ENCODE measurements at places on chromosomes 4 and X.

GRCh38 chrX:14802943-14803710, 69.7 kb downstream of the FANCB start:
- no peak for DNase-seq

- no peak for DNase-seq
Observed at GRCh38 chr4:132587626-132588025, 561.5 kb upstream of the PCDH10 start.

GRCh38 chrX:147646949-147647723, 264.6 kb upstream of the FMR1 start:
- DNase-seq: no peak

DNA sequence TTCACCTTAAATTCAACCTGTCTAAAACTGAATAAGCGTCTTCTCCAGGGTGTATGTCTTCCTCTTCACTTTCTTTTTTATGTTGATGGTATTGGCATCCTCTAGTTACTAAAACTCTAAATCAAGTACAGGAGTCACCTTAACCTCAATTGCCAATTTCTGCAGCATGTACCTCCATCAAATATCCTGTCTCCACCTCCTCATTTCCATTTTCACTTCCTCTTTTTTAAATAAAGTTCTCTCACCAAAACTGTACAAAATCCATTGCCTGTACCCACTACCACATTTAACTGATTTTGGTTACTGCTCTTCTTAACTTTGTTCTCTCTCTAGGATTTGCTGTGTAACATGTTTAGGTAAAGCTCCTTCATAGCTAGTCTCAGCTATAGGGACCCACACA, 9.2 kb upstream of the NPFFR2 start:
- DNase-seq: no peak

GRCh38 chr4:119725688-119726330, 97.2 kb upstream of the PDE5A start:
- no peak for DNase-seq

DNA sequence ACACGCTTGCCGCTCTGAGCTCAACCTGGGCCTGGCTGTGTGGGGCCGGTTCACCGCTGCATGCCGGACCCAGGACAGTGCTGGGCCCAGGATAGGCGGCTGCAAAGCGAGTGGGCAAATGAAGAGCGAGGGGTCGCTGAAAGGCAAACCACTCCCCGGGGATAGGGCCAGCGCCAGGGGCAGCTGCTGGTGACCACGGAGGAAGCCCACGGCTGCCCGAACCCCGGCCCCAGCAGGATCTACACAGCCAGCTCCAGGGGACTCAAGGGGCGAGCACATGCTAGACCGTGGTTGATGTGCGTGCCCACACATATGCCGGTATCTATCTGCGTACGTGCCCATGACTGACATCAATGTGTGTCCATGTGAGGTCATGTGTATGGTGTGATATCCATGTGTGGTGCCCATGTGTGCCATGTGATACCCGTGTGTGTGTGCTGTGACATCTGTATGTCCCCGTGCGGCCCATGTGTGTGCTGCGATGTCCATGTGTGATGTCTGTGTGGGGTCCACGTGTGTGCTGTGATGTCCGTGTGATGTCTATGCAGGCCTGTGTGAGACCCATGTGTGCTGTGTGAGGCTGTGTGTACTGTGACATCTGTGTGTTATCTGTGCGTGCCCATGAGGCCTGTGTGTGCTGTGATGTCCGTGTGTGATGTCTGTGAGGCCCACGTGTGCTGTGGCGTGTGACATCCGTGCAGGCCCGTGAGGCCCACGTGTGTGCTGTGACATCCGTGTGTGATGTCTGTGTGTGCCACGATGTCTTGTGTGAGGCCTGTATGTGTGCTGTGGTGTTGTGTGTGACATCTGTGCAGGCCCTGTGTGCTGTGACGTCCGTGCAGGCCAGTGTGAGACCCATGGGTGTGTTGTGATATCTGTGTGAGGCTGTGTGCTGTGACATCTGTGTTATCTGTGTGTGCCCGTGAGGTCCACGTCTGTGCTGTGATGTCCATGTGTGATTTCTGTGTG, 24.8 kb downstream of the CTBP1 start:
- no peak for DNase-seq

GRCh38 chrX:39202641-39203040, 401.4 kb downstream of the MID1IP1 start:
- DNase-seq: no peak

DNA sequence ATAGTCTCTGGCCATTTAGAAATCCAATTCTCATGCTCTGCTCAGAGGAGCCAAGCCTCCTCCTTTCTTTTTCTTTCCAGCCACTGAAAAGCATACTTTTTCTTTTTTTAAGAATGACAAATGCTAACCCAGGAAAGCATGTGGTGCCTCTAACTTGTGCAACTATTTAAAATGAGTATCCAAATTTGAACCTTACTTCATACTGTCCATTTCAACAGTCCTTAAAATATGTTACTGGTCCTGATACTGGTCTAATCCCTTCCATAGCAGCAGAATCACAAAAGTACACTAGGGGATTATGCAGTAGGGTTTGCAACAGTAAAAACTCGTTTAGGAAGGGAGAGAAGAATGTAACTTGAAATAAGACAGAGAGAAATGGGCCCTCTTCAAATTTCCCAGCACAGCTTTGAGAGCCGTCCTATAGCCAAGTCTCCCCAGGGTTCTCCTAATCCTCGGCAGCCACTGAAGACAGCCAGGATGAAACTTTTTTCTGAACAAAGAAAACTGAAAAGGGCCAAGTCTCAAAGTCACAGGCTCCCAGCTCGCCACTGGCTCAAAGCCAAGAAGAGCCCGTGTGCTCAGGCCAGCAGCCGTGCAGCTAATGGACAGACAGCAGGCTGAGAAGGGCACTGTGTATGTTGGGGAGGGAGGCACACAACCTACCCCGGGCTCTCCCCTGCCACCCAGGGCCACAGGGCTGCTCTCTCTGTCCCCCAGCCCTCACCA, 39.5 kb downstream of the GPC4 start:
- DNase-seq: no peak

GRCh38 chr4:17426222-17426621, 85.7 kb downstream of the QDPR start:
- DNase-seq: no peak

DNA sequence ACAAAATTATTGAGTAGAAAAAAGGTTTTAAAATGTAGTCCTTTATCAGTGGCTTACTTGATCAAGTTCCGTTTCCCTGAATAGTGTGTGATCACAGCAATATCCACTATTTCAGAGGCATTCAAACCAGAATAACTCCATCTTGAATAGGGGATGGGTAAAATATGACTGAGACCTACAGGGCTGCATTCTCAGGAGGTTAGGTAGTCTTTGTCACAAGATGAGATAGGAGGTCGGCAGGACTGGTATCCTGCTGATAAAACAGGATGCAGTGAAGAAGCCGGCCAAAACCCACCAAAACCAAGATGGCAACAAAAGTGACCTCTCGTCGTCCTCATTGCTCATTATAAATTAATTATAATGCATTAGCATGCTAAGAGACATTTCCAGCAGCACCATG, 24.7 kb downstream of the TSPAN6 start:
- DNase-seq: no peak

DNA sequence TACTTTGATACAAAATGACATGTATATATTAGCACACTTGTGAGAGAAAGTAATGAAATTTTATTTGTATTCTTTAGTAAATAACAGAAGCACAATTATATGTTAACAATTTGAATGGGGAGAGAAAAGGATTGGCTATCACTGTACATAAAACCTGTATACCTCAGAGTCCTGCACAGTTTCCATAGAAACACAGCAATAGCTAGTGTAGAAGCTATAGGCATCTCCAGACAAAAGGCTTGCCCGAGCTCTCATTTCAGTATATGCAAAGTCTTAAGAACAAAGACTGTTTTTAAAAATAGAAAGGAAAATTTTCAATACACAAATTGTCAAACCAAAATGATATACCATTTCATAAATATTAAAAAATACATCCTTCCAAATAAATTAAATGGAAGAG, 38.5 kb downstream of the GPM6A start:
- no peak for DNase-seq

DNA sequence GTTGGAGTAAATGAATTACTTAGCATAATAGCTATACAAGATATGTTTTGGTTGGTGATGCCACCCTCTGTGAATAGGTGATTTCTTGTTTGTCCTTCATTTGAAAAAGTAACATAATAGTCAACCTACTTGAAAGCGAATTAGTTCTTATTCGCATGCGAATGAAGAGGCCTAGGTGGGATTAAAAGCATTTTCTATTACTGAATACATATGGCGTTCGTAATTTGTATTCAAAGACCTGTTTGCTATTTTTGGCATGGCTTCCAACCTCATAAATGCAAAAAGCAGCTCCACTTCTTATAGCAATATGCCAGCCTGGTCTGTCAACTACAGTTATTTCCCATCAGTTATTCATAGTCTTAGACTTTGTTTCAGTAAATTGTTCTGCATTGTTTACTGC, 261.3 kb downstream of the TENM3 start:
- no peak for DNase-seq

DNA sequence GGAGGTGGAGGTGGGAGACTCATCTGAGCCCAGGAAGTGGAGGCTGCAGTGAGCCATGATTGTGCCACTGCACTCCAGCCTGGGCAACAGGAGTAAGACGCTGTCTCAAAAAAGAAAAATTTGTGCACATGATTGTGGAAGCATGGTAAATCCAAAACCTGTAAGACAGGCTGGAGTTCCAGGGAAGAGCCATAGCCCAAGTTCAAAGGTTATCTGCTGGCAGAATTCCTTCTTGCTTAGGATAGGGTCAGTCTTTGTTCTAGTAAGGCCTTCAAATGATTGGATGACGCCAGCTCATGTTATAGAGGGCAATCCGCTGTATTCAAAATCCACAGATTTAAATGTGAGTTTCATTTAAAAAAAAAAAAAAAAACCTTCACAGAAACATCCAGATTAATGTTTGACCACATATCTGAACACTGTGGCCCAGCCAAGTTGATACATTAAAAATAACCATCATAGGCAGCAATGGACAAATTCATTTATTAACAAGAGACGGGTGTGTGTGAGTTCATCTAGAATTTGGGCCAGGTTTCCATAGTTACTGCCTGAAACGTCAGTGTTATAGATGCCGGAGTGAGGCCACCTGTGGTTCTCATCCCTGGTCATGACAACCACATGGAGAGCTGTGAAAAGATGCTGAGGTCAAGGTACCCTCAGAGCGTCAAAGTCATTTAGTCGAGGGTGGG, 35.2 kb upstream of the SLC2A9 start:
- no peak for DNase-seq

GRCh38 chr4:187814737-187815465, 180.7 kb upstream of the ZFP42 start:
- DNase-seq: no peak

GRCh38 chrX:30607155-30607554, 29.6 kb upstream of the TASL start:
- DNase-seq: no peak

DNA sequence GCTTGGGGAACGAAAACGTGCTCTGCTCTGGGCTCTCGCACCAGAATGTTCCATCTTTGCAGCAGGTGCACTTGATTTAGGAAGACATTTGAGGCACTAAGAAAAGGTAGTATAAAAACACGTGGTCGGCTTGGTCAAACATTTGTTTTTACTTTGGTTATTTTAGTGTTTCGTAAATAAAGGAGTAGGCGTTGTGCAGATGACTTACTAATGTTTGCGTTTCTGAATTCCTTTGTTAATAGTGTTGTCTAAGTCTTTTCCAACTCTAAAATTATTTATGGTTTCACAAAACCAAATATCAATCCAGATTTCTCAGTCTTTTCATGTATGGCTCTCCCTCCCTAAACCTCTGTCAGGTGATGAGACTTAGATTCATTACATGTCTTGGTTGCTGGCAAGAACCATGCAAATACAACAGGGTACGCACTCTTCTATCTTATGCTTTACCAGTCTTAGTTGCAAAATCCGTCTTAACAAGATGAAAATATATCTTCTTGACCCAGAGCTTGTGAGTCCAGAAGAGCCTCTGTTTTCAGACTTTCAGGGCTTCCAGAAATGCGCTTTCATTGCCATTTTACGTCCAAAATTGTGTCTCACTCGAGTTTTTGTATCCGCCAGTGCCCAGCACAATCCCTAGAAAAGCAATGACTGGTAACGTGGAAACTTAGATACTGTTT, 686 bp downstream of the MTHFD2L start:
- DNase-seq: peak; percentile 20

DNA sequence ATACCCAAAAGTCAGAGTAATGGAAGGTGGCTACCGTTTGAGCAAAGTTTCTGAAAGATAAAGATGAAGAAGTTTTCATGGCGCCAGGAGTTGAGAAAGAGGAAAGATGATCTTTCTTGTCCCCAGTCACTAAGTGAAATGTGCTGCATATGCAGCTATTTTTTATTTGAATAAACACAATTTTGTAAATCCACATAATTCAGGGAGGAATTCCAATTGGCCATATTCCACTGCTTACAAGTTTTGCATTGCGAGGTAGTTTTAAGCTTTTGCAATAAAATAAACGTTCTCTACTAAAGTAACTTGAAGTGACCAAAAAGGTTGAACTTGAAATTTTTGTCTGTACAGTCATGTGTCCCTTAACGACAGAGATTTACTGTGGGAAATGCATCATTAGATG, 139.3 kb upstream of the VCX2 start:
- DNase-seq: no peak

- DNase-seq: no peak
Observed at GRCh38 chr4:68476191-68476590, 28.9 kb downstream of the TMPRSS11E start.

DNA sequence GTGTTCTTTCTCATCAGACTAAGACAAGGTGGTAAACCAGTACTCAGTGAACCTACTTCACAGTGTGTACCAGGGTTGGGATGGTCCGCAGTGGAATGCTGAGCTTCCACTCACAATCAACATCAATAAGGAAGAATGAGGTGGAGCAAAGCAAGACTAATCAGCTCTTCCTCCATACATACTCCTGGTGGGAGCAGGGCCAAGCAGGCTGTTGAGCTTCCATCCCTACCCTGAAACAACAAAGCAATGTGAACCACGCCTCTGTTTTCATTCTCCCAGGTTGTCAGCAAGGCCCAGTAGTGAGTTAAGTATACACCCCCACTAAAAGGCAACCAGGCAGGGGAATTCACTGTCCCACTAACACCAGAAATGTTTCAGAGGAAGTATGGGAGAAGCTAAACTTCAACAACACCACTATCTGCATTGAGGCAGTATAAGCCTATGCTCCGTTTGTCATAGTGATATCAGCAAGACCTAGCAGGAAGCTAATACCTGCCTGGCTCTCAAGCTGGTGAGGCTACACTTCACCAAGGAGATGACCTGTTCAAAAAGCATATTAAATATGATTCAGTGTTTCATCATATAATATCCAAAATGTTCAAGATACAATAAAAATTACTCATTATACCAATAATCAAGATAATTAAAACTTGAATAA, 109.5 kb downstream of the DDX60 start:
- no peak for DNase-seq

DNA sequence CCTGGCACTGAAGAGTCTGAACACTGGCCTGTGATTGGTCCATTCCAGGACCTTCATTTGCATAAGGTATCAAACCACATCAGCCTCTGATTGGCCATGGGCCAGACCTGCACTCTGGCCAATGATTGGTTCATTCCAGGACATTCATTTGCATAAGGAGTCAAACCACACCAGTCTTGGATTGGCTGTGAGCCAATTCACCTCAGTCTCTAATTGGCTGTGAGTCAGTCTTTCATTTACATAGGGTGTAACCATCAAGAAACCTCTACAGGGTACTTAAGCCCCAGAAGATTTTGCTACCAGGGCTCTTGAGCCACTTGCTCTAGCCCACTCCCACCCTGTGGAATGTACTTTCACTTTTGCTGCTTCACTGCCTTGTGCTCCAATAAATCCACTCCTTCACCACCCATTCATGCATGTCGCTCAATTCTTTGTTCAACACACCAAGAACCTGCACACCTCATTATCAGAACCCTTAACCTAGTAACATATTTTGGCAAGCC, 14.2 kb upstream of the HERC5 start:
- DNase-seq: peak; percentile 14
